ENCODE measurements at places on chromosomes 1 and 21.

DNA sequence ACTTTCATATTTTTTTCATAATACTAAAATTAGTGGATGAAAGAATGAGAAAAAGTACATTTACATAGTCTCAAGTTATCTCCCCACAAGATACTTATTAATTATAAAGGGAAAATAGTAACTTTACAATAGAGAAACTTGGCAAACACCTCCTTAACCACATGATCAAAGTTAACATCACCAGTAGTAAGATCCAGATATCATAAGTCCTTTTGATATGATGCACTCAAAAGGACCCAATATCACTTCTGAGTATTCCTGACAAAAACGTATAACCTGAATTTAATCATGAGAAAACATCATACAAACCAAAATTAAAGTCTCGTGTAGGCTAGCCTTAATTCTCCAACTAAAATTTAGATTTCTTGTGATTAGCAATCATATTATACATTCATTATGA lies 67.4 kb downstream of the LYST start:
- no peak for DNase-seq

DNA sequence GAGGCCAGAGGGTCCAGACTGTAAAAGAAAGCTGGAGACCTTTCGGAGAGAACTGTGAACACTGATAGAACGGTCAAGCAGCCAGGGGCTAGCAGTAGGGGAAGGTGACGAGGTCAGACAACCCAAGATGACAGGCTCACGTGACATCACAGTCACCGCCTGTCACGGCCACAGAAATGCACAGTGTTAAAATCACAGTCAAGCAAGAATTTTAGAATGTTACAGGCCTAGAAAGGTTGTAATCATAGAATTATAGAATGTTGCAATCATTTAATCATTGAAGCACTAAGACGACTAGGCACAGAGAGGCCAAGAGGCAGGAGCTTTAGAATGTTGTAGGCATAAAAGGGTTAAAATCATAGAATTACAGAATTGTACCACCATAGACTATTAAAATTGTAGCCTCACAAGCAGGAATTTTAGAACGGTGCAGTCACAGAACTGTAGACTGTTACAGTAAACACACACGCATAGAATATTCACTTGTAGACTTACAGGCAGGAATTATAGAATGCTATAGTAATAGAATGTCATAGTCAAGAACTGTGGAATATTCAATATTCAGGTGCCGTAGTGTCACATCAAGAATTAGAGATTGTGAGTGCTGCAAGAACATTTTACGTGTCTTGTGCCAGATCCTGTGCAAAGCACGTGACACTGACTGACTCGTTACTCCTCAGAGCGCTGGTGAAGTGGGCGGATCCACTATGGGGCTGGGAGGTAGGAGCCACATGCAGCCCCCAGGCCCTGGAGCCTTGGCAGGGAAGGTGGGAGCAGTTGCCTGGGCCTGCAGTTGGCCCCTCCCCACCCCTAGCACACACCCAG lies 118.1 kb downstream of the EPHB2 start:
- no peak for DNase-seq

DNA sequence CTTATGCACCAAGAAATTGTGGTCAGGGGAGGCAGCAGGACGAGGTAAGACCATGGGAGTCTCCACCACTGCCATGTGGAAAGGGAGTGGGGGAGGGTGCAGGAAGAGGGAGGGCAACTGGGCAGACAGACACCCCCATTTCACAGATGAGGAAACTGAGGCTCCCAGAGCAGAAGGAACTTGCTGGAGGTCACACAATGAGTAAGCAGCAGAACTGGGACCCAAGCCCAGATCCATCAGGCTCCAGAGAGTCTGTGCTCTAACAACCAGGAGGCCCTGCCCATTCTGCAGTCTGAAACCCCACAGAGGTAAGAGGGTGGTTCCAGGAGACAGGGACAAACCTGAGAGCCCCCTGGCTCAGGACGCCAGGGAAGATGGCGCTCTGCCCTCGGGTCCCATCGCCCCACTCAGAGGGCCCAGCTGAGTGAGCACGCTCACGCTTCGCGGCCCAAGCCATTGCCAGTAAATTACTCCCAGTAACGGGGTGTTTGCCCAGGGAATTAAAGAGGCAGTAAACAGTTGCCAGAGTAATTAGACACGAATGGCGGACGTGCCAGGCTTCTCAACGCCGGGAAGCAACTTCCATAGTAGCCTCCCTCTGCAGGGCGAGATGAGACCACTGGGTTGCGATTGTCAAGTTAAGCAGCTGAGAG lies 59.2 kb downstream of the MATN1 start:
- DNase-seq: peak; percentile 30

DNA sequence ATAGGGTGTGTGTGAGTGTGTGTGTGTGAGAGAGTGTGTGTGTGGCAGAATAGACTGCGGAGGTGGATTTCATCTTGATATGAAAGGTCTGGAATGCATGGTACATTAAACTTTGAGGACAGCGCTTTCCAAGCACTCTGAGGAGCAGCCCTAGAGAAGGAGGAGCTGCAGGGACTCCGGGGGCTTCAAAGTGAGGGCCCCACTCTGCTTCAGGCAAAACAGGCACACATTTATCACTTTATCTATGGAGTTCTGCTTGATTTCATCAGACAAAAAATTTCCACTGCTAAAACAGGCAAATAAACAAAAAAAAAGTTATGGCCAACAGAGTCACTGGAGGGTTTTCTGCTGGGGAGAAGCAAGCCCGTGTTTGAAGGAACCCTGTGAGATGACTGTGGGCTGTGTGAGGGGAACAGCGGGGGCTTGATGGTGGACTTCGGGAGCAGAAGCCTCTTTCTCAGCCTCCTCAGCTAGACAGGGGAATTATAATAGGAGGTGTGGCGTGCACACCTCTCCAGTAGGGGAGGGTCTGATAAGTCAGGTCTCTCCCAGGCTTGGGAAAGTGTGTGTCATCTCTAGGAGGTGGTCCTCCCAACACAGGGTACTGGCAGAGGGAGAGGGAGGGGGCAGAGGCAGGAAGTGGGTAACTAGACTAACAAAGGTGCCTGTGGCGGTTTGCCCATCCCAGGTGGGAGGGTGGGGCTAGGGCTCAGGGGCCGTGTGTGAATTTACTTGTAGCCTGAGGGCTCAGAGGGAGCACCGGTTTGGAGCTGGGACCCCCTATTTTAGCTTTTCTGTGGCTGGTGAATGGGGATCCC lies 18.3 kb upstream of the HDAC1 start:
- no peak for DNase-seq

- DNase-seq: no peak
Measured at GRCh38 chr1:148317288-148317985, 165.4 kb upstream of the NBPF11 start.

GRCh38 chr1:162632698-162633080 lies 425 bp downstream of the DDR2 start:
- DNase-seq: no peak

DNA sequence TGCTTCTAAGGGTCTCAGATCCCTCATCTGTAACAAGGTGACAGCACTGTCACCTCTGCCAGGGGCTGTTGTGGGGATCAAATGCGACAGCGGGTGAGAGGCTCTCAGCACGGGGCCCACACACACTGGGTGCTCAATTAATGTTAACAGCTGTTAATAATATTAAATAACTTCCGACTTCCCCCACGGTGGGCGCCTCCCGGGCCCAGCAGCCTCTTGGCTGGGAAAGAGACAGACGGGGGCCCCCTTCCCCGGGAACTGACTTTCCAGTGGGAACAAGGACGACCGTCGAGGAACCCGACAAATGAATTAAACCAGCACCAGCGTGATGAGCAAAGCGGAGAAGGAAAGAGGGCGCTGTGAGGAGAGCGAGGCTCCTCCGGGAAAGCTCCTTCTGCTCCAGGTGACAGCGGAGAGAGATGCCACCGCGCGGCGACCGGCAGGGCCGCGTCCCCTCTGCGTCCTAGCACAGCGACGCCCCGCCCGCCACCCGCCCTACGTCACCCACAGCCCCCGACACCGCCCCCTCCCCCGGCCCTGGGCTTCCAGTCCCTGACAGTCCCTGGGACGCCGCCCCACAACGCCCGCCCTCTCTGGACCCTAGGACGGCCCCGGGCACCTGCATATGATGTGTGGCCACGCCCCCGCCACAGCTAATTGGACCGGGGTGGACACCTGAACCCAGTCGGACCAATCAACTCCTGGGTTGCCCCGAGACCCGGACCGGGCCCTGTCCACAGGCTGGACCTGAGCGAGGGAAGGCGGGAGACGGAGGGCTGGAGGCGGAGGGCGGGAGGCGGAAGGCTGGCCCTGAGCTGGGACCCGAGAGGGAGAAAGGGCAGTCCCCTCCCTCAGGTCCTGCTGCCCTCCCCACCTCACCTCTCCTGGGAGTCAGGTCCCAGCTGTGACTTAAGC lies 38.2 kb downstream of the MATN1 start:
- no peak for DNase-seq

DNA sequence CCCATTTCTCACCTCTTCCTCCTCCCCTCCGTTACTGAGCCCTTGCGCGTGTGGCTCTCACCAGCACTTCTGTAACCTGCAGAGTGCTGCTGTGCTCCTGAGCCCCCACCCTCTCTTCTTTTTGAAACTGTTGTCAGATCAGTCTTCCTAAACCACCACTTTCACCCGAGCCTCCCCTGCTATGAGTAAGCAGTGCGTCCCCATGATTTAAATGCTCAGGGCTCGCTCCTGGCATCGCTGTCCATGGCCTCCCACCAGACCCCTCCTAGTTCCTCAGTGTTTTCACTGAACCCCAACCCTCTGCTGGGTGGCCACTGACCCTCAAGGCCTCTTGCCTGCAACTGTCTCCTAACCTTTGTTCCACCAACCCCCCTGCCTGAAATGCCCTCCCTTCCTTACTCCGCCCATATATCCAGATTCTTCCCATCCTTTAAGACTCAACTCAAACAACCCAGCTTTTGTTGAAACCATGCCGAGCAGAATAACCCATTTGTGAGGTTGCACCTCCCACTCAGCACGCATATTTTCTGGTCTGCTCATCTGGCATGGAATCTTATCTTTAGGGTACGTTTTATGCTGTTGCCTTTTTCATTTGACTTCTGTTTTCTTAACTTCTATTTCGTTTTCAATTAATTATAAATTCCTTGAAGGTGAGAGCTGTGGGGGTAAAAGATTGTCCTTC lies 64.5 kb upstream of the FAM3B start:
- no peak for DNase-seq

DNA sequence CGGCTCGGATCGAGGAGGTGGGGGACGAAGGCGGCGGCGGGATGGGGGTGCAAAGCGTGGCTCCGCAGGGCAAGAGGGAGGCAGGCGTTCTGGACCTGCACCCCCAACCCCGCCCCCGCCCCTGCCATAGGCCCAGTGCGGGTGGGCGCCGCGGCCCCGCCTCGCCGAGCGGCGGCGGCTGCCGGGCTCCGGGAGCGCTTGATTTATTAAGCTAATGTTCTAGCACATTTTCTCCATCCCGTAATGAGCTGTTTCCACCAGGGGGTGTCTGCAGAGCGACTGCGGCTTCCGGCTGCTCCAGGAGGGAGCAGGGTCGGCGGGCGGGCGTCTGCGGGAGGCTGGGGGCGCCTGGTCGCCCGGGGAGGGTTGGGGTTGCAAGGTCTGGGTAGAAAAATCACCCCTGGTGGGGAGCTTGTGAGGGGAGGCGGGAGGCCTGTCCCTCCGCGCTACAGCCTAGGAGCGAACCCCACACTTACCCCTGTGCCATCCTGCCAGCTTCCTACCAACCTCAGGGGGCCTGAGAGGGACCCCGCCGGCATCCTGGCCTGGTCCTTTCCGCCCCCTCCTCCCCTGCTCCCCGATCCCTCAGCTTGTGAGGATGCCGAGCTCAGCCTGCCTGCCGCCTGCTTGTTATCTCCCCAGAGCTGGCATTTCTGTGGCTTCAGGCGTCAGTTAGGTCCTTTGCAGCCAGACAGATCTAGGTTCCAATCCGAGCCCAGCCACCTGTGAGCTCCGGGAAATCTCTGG lies 48.5 kb upstream of the ACOT11 start:
- peak; percentile 9 for DNase-seq

GRCh38 chr1:84571150-84571535 lies 3.1 kb downstream of the CTBS start:
- no peak for DNase-seq

GRCh38 chr1:91653183-91653582 lies 152.5 kb downstream of the CDC7 start:
- no peak for DNase-seq

DNA sequence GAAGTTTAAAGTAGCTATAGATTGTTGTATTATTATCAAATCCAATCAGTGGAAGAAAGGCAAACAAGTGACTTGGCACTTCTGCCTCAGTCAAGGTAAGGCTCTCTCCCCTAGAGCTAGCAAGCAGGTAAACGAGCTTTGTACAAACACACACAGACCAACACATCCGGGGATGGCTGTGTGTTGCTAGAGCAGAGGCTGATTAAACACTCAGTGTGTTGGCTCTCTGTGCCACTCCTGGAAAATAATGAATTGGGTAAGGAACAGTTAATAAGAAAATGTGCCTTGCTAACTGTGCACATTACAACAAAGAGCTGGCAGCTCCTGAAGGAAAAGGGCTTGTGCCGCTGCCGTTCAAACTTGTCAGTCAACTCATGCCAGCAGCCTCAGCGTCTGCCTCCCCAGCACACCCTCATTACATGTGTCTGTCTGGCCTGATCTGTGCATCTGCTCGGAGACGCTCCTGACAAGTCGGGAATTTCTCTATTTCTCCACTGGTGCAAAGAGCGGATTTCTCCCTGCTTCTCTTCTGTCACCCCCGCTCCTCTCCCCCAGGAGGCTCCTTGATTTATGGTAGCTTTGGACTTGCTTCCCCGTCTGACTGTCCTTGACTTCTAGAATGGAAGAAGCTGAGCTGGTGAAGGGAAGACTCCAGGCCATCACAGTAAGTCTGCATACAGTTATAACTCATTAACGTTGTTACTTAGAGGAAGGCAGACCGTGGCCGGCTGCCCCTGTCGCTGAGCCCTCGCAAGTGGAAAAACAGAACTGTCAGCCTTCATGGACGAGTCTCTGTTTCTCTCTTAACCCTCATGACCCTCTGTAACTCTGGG lies at the start of gene PALMD:
TSS of gene PALMD (plus strand) at position 415 of the 833 bp plus-strand sequence. CDS start at position 620, 205 bp downstream.
- no peak for DNase-seq

GRCh38 chr1:244011786-244012185 lies 39.3 kb upstream of the ZBTB18 start:
- DNase-seq: peak; percentile 37

DNA sequence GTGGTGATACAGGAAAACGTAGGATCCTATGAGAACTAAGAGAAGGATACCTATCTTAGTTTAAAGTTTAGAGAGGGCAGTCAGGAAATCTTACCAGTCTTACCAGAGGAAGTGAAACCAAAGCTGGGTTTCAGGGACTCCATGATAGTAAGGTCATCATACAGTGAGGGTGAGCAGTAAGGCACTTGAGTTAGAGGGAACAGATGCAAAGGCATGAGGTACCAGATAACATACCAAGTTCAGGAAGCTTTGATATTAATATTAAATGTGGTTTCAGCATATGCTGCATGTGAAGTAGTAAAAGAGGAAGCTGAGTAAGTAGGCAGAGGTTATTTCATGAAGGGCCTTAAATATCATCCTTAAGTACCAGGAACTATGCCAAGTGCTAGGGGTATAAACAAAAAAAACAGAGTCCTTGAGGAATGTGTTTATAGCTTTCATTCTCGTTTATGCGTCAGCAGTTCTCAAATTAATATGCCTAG lies 16.9 kb downstream of the ATG4C start:
- peak; percentile 34 for DNase-seq
